ENCODE measurements at places on chromosomes 12 and 14.
A peak's percentile ranks its signal among the peaks of the same experiment; 100 is the strongest.

GRCh38 chr14:43399289-43399688, 1107.8 kb downstream of the FSCB start:
- no peak for DNase-seq

DNA sequence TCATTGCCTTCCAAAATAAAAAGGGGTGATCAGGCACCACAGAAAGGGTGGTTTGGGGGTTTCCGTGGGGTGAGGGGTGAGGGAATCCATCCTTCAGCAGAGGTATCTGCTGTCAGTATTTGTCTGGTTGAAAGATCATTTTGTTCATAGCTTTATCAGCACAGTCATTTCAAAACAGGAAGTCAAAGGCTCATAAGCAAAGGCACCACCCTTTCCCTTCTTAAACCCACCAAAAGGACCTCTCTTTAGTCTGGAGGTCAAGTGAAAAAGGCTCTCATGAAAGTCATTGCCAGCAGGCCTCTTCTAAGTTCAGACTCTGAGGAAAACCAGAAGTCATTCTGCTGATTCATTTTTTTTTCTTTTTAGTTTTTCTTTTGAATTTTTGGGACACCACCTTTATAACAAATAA, 6.2 kb downstream of the CHST11 start:
- no peak for DNase-seq

- no peak for DNase-seq
These were observed 9.9 kb downstream of the TBK1 start for GRCh38 chr12:64461634-64462414.

GRCh38 chr12:49364989-49365388, 2.3 kb upstream of the SPATS2 start:
- no peak for DNase-seq

GRCh38 chr12:204261-204678, 9.7 kb downstream of the SLC6A12 start:
- no peak for DNase-seq

DNA sequence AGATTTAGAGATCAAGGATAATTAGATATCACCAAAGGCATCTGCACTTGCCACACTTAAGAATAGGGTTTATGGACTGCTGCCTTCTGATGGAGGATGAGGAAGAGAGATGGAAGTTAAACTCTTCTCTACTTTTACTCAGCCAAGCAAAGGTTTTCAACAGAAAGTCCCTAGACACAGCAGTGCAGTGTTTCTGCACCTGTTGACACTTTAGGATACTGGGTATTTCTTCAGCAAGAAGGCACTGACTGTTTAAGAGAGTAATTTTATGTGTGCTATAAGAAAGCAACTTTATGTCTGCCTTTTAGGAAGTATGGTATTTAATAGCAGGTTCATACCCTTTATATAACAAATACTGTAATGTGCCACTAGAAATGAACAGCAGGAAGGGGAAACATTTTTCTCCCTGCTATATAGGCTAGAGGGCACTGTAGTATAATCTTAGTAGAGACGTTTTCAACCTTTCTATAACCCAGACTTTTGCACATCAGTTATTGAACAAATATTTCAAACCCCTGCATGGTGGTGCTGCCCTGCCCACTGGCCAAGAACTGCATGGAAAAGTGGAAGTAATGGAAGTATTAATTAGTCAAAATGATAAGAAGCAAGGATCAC, 225.0 kb upstream of the GRIP1 start:
- no peak for DNase-seq

GRCh38 chr14:31078766-31079165, 52.6 kb upstream of the STRN3 start:
- DNase-seq, result no peak

GRCh38 chr12:97556302-97556779, 93.7 kb downstream of the RMST start:
- DNase-seq, result no peak

- DNase-seq, result no peak
These were observed 220.8 kb upstream of the NOS1 start for GRCh38 chr12:117582135-117582784.

GRCh38 chr14:95018821-95019220, 138.5 kb downstream of the DICER1 start:
- no peak for DNase-seq

- no peak for DNase-seq
These were observed 62.1 kb upstream of the GARIN2 start for GRCh38 chr14:67127174-67127573.

GRCh38 chr14:75249958-75250336, 28.7 kb upstream of the FOS start:
- DNase-seq, result no peak

- DNase-seq, result no peak
These were observed 71.1 kb downstream of the ZNF641 start for GRCh38 chr12:48279601-48280000.

GRCh38 chr12:95633732-95634465, 82.6 kb upstream of the USP44 start:
- DNase-seq, result no peak

GRCh38 chr12:108839018-108839889, 18.1 kb downstream of the SSH1 start:
- no peak for DNase-seq

- peak; percentile 17 for DNase-seq
These were observed 52.8 kb downstream of the IGF1 start for GRCh38 chr12:102427543-102427941.

- DNase-seq, result no peak
These were observed 12.3 kb downstream of the ABCD4 start for GRCh38 chr14:74290415-74290814.

DNA sequence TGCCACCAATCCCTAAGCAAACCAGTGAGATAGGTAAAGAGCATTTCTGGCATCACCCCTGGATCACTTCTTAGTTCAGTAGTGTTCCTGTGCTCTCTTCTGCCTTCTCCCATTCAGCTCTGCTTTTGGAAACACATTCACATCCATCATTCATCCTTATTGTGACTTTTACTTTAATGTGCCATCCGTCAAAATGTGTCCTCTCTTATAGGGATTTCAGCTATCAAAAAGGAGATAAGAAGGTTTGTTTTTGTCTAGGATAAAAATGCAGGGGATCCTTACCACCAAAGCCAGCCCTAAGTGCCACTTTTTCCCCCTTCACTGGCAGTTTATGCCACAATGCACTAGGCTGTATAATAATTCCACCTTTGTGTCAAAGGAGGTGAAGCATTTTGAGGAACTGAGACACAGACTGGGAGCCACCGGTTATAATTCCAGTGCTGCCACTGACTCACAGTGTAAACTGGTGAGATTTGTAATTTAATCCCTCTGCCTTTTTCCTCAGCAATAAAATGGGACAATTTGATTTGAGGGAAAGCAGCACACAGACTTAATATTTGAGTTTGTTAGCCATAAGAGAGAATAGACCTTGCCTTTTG, 158.6 kb downstream of the PAX9 start:
- no peak for DNase-seq

DNA sequence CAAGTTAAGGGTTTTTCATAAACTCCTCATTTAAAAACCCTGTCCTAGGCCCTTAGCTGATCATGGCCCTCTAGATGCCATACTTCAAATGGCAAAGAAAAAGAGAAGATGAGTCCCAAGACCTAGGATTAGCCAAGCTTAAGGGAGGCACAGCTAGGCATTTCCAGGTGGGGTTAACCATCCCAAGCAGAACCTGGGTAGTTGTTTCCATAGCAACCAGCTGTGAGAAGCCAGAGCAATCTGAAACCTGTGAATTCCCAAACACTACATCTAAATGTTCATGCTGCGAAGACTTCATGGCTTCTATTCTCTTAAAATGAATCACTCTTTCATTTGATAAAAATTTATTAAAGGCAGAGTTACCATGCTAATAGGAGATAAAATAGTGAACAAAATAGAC, 372.9 kb downstream of the C12orf50 start:
- no peak for DNase-seq

DNA sequence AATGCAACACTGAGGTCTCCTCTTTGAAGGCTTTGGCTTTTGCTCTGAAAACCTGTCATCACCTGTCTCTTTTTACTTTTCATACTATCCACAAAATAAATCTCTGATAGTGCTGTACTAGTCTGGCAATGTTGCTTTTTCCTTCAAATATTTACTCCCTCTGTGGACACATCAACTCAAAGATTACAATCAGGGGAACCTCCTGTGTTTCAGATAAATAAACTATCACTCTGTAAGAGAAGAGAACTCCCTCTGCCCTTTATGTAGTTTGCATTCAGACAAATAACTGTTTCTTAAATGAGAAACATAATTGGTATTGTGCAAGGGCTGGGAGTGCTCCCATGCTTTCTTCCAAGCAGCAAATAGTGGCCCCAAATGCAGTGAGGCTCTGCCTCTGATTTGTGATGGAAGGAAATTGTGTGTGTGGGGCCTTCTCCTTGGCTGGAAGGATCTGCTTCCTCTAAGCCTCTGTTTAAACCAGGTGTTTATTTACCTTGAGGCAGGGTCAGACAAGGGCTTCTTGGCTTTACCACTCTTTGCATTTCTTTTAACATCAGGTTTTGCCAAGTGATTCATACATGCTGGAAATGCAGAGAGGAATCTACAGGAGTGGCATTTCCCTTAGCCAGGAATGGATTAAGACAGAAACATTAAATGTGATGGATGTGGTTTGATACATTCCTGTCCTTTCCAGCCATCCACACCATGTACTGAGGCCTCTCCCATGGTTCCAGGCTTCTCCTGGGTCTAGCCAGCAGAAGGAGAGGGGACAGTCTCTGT, 69.0 kb downstream of the AKAP6 start:
- no peak for DNase-seq

DNA sequence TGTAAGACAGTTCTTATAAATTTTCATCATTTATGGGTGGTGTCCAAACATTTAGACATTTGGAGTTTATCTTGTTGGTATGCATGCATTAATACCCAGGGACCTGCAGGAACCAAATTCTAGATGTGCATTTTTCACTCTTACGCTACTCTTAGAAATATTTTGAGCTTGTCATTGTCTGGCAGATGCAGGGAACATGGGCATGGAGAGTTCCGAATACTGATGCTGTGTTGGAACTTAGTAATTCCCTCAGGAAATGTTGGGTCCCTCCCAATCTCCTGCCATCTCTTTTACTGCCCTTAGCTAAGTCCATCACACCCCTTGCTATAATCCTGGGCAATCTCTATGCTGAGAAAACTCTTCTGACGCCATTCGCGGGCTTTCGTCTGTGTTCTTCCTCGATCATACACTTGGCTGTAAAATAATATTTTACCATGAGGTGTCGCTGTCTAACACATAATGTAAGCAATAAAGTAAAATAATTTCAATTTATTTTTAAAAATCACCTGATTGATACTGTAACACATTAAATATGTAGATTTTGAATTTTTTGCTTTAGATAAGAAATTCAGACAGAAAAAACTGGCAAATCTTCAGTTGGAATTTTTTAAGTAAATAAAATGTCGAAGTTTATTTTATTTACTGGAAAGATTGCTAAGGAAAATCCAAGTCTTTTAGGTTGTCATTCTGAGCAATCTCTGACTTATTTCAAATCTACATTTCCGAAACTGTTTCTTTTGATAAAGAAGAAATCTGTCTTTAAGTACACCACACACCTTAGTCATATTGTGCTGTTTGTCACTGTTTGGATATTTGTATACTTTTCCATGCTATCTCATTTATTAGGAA, 304.1 kb upstream of the SSTR1 start:
- peak; percentile 6 for DNase-seq

- DNase-seq, result no peak
These were observed 2.0 kb downstream of the ARL6IP4 start for GRCh38 chr12:122982477-122982815.

- DNase-seq, result no peak
These were observed 3.5 kb downstream of the CPNE6 start for GRCh38 chr14:24074625-24075484.

DNA sequence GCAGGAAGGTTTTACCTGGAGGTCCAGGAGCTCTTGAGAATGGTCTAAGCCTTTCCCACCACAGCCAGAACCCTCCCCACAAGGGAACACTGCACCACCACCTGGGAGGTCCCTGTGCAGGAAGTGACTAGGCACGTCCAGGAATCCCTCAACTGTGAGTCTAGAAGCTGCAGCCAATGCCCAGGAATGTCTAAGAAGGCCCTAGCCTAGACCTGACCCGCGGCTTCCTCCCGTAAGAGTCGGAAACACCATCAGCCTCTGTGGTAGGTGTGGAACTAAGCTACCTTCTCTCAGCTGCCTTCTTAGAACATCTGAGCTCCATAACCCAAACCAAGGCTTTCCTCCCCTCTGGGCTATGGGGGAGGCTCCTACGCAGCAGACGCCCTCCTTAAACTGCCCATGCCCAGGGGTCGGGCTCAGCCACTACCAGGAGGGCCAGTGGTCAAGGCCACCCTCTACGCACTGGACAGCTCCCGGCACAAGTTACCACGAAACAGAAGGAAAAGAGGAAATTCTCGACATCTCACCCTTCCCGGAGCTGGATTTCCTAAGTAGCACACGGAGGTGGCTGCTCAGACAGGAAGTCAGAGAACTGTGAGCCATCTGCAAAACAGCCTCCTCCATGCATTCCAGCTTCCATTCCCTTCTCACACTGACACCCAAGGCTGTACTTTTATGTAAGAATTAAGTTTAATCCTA, 25.5 kb downstream of the ZFYVE21 start:
- no peak for DNase-seq

DNA sequence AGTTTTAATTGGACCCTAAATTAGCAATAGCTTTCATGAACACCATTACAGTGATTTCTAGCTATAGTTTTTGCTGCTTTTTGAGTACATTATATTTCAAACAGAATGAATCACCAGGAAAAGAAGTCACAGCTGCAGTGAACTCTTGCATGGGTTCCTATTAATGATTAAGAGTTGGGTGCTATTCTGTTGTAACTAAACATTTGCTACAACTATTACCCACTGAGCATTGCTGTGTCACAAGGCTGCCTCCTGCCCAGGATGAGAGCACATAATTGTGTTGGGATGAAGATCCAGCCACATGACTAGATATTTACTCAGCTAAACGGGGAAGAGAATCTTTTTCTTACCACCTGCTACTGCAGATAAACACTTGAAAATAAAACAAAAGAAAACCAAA, 152.7 kb downstream of the GXYLT1 start:
- no peak for DNase-seq

DNA sequence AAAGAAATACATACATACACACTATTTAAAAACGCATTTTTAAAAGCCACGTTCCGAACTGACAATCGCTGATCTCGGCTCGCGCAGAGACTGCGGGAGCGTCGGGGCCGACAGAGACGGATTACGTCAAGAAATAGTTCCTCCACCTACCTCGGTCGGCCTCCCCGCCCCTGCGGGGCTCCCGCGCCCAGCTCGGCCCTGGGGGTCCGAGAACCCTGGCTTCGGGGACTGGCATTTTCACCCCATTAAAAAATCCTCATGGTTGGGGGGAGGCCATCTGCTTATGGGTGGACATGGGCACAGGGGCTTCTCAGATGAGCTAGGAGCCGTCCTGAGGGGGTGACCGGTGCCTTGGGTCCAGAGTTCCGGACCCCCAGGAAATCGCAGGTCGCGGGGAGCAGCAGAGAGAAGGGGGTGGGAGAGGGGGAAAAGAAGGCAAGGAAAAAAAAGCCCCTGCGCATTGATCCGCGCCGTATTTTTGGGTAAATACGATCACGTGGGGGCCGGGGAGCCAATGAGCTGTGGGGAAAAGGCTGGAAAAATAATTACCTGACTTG, 324 bp upstream of the HOXC9 start:
- no peak for DNase-seq

DNA sequence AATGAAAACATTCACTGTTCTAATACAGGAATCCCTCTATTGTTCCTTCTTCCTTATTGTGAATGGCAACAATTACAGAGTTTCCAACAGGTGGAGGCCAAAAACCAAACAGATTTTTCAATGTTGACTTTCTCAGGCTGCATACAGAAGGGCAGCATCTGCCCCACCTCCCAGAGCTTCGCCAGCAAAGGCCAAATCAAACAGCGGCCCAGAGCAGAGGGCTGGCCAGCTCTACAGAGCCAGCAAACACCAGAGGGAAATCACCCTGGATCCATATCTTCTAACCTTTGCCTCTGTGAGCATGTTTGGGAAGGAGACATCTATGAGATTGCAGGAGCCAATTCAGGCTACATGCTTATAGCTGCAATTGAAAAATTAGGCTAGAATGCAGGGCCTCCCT, 4.4 kb upstream of the CRACR2A start:
- DNase-seq, result no peak

Measured in DMS 273 treated with DMSO at 0.1 percent for 48 hours (cell line).